ENCODE measurements at places on chromosomes 16 and 17.
A peak's percentile ranks its signal among the peaks of the same experiment; 100 is the strongest.

GRCh38 chr16:85501900-85502299 is 111.2 kb upstream of the GSE1 start:
- no peak for DNase-seq

DNA sequence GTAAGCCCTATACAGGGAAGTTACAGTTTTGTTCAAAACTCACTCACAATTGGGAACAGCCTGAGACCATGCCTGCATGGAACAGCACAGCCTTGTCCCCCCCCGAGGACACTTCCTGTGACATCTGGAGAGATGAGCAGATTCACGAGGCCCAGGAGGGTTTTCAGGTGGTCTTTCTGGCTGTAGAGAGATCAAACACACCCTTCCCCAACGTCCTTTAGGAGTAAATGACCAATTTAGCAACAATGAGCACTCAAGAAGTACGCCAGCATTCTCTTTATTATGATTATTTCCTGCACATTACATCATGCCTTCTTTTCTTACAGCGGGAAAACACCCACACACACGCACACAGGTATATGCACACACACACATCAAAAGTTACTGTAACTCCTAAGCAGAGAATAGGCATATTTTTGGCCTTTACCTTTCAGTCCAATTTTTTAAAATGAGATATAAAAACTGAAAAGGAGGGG is 39.0 kb downstream of the ADCY9 start:
- no peak for DNase-seq

GRCh38 chr16:82945420-82946101 is 318.8 kb downstream of the CDH13 start:
- no peak for DNase-seq

GRCh38 chr16:86554599-86554916 is 477 bp downstream of the MTHFSD start:
- no peak for DNase-seq

DNA sequence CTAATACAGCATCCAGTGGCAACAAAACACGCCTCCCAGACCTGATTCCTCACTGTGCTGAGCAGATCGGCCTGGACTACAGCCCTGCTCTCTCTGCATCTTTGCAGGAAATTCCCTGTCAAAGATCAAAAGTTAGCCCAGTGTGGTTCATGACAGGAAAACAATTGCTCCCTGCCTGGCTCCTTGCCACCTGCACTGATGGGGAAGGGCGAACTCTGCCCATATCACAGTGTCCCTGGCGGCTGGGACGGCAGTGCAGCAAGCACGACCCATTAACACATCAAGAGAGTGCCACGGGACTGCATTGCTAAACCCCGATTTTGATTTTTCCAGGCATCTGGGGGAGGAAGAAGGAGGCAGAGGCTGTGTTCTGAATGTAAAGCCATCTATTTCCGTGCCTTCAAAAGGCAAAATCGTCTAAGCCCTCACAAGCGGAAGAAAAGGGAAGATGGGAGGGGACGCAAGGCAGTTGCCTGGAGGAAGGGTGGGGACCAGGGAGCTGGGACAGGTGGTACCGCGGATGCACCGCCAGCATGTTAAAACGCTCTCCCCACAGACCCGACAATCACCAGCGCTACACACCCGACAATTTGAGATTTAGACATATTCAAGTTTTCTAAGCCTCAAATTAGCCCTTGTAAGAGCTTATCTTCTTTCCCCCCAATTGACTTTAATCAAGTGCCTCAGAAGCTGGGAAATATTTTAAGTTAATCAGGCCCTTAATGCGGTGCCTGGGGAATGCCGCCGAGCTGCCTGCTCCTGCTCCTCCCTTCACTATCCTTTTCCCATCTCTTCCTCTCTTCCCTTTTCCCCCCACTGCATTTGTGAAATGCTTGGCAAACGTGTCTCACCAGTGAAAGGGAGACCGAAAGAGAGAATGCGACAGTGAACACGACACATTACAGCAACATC is 238.8 kb upstream of the CDH5 start:
- DNase-seq = no peak

DNA sequence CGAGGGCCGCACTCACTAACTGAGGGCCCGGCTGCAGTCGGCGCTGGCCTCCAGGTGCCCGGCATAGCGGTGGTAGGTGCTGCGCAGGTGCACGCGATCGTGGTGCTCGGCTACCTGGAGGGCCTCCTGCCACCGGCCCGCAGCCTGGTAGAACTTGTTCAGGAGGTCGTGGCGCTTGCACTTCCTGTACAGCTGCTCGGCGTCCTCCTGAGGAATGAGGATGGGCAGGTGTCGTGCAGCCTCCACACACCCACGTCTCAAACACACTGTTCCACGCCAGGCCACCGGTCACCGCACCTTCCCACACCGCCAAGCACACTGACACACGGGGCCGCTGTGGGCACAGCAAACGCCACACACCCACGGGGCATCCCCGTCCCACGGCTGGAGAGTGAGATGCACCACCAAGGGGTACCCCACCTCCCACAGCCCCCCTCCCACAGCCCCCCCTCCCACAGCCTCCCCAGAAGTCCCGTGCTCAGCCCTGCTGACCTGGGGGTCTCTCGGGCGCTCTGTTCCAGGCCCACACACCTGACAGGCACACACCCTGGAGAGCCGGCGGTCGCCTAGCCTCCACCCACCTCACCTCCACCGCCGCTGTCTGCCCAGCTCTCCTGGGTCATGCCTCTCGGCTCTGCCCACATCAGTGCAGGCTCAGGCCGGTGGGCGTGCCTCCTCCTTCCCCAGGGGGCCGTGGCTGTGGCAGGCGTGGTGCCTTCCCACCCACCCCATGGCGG is 7.4 kb upstream of the TMEM204 start:
- DNase-seq = no peak

GRCh38 chr17:17728550-17729251 is 47.4 kb downstream of the RAI1 start:
- no peak for DNase-seq

DNA sequence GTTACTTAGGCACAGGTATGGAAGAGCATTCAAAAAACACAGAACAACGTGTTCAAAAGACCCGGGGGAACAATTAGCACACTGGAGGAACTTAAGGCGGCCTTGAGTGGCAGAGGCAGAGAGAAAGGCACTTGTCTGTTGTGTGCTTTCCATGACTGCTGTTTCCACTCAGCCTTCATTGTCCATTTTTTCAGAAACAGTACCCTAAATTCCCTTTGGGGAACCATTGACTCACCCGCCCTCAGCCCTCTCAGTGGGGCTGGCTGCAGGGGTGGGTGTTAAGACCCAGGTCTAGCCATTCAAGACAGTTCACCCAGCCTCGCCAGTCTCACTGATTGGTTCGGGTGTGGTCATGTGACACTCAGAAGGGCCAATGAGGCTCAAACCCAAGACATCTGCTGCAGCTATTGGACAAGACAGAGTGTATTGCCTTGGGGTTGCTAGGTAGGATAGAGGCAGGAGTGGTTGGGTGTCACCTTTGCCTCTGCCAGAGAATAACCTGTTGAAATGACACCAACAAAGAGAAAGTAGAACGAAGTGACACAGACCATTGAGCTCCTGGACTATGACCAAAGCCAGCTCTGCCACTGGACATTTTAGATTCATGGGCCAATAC is 19.6 kb upstream of the CEP20 start:
- no peak for DNase-seq

GRCh38 chr16:46789499-46790414 is 41.2 kb downstream of the C16orf87 start:
- peak; percentile 48 for DNase-seq

- peak; percentile 41 for DNase-seq
Measured at GRCh38 chr16:84484579-84485254, 19.7 kb downstream of the MEAK7 start.

- no peak for DNase-seq
Measured at GRCh38 chr17:41917679-41918313, 955 bp downstream of the ACLY start.

- no peak for DNase-seq
Measured at GRCh38 chr16:49410226-49410625, 36.6 kb downstream of the C16orf78 start.

GRCh38 chr16:70786020-70786755 is 14.8 kb downstream of the VAC14 start:
- DNase-seq = no peak

DNA sequence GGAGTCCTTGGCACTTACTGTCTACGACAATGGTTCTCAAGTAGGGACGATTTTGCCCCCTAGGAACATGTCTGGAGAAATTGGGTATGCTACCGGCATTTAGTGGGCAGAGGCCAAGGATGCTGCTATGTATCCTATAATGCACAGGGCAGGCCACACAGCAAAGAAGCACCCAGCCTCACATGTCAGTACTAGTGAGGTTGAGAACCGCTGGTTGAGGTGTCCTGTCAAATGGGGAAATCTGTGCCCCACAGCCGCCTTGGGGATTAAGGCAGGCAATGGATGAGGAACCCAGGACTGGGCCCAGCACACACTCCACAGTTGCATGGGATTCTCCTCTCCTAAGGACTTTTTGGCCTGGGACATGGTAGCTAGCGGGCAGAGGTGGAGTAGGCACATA is 86.7 kb upstream of the TOB1 start:
- no peak for DNase-seq

- DNase-seq = peak; percentile 81
Measured at GRCh38 chr17:69857412-69857835, 217.6 kb upstream of the KCNJ16 start.

DNA sequence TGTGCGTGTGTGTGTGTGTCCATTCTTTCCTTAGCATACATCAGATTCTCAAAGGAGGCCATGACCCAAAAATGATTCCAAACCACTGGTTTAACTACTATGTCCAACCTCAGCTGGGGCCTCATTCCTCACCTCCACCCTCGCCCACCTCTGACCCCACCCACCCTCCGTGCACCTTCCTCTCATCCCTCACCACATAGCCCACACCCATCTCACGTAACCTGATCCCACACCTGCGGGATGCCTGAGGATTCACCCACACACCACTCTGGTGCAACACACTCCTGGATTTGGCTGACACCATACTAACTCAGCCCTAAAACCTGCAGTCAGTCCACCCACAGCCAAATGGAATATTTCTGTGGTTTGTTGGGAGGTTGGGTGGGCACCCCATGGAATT is 3.3 kb upstream of the CSNK2A2 start:
- DNase-seq = no peak

- no peak for DNase-seq
Measured at GRCh38 chr16:3028716-3029319, 5.0 kb downstream of the THOC6 start.

DNA sequence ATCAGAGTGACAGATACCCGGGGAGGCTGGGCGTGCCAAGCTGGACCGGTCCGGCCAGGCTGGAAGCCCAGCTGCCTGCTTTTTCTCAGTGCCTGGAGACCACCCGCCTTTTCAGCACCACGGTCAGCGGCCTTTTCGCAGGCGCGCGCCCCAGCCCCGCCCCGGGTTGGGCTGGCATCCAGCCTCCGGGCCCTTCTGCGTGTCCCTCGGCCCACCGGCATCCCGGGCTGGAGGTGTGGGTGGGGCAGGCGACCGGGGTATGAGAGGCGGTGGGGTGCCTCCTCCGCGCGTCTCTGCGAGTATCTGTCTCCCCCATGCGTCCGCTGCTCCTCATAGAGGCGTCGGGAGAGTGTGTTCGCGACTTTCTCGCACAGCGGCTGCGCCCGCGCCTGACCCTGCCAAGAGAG is 102.5 kb downstream of the MRM1 start:
- no peak for DNase-seq

- DNase-seq = peak; percentile 28
Measured at GRCh38 chr17:70370816-70371215, 201.5 kb downstream of the KCNJ2 start.

DNA sequence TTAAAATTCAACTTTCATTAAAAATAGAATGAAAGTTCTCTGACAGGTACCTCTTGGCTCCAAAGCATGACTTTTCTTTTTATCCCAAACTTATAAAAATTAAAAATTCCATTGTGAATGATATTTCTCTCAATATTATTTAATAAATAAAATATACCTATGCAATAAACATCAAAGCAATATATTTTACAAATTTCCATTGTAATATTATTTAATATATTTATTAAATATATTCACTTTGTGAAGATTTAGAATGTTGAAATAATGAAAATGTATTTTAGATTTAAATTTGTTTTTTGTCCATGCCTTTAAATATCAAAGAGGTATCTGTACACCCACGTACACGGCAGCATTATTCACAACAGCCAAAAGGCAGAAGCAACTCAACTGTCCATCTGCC is 147.8 kb downstream of the CEP112 start:
- no peak for DNase-seq

DNA sequence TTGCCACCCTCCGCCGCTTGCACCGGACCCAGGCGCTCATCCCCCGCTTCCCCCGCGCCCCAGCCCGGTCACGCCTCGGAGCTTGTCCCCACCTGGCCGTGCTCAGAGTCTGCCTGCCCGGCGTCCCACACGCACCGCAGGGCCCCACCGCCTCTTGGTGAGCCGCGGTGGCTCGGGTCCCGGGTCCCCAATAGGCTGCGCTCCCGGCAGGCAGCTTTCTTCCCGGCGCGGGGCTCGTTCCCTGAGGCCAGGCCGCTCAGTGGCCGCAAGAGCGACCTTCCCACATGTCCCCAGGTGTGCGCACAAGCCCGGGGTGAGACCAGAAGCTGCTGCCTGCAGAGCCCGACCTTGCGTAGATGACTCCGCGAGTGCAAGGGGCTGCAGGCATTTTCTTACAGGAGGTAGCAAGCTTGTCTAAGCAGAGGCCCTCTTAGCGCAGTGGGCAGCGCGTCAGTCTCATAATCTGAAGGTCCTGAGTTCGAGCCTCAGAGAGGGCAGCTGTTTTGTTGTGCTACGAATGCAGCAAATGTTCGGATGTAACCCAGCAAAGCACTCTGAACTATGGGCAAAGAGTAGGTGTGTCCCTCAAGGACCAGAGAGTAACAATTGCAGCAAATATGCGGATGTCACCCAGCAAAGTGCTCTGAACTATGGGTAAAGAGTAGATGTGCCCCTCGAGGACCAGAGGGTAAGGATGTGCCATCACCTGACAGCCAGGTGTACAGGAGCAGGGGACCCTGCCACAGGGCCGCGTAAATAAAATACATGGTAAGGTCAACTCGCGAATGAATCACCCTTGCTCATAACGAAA is 15.6 kb downstream of the TLE7 start:
- DNase-seq = peak; percentile 84

DNA sequence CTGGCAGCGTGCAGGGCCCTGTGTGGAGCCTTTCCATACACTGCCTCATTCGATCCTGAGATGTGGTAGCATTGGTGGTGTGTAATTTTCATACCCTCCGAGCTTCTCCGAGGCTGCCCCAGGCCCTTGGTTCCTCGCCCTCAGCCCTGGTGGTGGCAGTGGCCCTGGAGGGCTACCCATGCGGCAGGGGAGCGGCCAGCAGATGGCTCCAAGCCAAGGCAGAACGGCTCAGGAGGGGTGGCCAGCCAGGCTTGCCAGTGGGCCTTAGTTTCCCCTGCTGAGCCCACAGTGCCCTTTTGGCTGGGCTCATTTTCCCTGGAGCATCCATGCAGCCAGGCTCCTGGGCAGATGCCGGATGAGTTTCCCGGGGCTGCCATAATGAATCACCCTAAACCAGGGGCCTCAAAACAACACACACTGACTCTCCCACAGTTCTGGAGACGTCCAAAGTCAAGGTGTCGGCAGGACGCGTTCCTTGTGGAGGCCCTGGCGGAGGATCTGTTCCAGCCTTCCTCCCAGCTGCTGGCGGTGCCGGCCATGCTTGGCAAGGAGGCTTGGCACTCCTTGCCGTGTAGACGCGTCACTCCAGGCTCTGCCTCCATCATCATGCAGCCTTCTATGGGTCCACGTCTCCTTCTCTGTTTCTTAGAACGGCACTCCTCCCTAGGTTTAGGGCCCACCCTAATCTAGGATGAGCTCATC is 158.8 kb upstream of the GSE1 start:
- DNase-seq = no peak
